ENCODE measurements at places on chromosomes 5 and 9.

DNA sequence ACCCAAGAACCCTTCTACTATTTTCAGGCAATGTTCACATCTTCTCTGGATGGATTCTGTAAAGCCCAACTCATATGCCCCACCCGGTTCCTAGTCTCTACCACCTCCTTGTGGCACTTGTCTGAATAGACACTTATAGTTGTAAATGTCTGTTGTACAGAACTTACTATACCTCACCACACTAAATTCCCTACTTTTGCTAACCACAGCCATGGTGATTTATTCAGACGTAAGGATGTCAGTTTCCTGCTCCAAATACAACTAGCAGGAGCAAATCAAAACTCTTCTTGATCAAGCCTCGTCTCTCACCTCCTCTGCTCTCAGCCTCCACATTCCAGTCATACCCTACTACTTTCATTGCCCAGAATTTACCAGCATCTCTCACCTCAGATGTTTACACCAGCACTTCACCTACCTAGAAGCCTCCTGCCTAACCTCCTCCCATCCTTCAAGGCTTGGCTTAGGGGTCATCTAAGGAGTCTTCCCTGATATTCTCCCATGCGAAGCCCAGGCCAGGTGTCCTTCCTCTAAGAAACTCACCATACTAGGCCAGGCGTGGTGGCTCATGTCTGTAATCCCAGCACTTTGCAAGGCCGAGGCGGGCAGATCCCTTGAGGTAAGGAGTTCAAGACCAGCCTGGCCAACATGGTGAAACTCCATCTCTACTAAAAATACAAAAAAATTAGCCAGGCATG, 75.5 kb downstream of the MAPKAP1 start:
- DNase-seq, result no peak

DNA sequence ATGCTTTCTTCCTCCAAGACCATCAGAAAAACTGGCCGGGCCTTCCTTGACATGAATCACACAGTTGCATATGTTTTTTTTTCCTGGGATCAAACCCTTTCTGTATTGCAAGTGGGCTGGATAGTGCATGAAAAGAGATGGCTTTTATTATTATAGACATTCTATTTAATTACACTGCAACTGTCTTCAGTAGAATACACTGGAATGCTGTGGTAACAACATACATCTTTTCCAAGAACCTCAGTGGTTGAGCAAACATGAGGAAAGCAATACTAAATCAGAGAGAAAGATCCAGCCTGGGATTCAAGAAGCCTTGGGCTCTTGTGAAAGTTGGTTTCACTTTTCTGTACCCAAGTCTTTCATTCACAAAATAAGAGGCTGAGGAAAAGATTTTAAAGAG, 193.0 kb downstream of the DMAC1 start:
- DNase-seq, result no peak

- DNase-seq, result no peak
Measured at GRCh38 chr9:92727716-92728700, 36.6 kb downstream of the BICD2 start.

- no peak for DNase-seq
Measured at GRCh38 chr5:116289276-116289675, 204.5 kb downstream of the COMMD10 start.

GRCh38 chr9:27784847-27785713, 211.8 kb upstream of the C9orf72 start:
- DNase-seq, result no peak

DNA sequence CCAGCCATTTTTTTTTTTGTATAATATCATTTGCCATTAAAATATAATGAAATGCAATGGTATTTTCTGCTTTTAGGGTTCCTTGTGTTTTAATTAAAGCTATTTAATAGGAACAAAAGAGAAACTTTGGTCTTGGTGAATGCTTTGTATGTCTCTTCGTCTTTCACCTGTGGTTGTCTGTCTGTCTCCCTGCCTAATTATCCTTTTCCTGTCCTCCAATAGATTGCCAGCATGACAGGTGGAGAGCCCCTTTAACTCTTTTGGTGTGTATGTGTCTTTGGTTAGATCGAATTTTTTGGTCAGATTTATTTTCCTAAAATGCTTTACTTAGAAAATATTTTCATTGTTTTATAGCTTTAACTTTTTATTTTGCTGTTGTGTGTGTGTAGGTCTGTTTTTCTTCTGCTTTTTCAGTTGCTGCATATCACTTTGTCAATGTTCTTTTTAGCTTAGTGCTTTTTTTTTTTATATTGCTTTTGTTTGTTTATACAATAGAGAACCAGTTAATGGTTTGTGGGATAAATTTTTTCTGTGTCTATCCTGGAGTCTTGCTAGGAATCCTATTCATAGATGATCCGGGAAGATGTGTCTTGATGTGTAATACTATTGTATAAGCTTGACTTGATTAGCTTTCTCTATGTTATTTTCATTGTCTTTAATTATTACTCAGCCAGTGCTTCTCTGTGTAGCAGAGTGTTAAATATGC, 8.6 kb downstream of the CHMP5 start:
- DNase-seq, result no peak

GRCh38 chr5:91293131-91293530, 90.0 kb downstream of the ARRDC3 start:
- DNase-seq, result no peak

DNA sequence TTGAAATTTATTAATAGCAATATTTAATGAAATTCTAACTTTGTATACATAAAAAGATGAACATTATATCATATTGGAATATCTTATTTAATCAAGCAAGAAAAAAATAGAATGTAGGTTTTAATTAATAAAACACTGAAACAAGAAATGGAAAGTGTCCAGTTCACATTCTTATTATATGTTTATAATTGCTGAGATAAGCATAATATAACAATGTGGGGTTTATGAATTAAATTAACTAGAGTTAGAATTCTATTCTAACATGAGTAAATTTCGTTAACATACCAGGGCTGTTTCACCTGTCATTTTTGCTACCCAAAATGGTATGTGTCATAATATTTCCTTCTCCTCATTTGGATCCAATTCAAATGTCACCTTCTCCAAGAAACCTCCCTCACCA, 12.3 kb downstream of the CDH9 start:
- DNase-seq, result no peak
